ENCODE measurements at places on chromosomes 6 and 20.

DNA sequence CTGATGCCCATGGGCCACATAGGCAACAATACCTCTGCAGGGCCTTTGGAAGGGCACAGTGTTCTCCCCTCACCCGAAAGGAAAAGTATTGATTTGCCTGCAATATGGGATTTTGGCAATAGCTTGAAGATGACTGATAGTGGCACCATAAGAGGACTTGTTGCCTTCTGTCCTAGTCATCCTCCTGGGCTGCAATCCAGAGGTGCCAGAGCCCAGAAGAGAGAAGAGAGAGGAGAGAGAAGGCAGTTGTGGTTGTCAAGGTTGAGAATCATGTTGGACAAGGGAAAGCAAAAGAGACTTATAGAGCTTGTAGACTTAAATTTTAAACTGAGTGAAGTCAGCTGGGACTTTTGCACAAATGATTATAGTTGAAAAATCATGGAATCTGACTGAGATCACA is 14.6 kb downstream of the HDGFL1 start:
- DNase-seq: no peak

DNA sequence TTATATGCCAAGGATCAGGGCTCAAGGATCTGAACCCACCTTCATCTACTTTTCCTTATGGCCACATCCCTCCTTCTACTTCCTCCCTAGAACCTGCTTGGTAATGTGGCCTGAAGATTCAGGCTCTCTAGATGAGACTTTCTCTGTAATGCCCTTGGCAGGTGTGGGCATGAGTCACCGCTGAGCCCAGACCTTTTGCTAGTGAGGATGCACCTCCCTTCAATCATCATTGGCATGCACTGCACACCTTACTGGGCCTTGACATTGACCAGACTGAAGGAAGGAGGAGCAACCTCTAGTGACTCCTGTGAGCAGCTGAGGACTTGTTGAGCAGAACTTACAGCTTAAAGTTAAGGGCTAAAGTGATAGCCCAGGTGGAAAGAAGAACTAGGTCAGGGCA is 405.3 kb downstream of the MAFB start:
- DNase-seq: no peak

DNA sequence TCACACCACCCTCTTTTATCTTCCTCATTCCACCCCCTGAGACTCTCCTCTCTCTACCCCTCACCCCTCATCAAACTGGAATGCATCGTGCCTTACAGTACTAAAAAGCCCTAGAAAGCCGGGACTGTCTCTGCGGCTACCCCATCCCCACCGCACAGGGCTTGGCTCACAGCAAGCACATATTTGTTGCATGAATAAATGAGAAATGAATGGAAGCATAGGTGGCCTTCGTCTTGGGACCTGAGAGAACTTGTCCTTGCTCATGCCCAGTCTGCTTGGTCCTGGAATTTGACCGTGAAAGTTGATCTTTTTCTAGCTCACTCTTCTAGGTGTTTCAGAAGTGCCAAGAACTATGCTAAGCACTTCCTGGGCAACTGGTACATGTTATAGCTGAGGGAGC is 53.3 kb downstream of the APCDD1L start:
- DNase-seq: no peak

GRCh38 chr20:14288341-14289330 is 48.8 kb downstream of the FLRT3 start:
- no peak for DNase-seq

GRCh38 chr6:44699851-44700250 is 312.3 kb downstream of the CDC5L start:
- DNase-seq: no peak
